Ovary (tissue), 10 donors: ENCODE measurements at places on chromosomes 7 and 10. TPM values are rescaled to one million over a fixed set of nuclear protein-coding genes. Genes with fewer than 3 reads are reported as not detected.

GRCh38 chr7:136012238-136012637 is 35.1 kb upstream of the MTPN start:
- no peak for DNase-seq

- DNase-seq, result peak; percentile 34
These were observed 15.4 kb downstream of the ZNF316 start for GRCh38 chr7:6652446-6653011.

- DNase-seq, result no peak
These were observed 68.9 kb upstream of the DNAAF5 start for GRCh38 chr7:657565-658119.

Gene CRTAC1
- 0.43 TPM for total RNA-seq

- DNase-seq, result peak; percentile 31
These were observed 17.2 kb upstream of the FGFR2 start for GRCh38 chr10:121615435-121615793.

GRCh38 chr10:124498056-124498455 is 36.4 kb downstream of the LHPP start:
- DNase-seq, result no peak

GRCh38 chr10:19620811-19621210 is 195.4 kb upstream of the PLXDC2 start:
- DNase-seq, result no peak
